ENCODE measurements at places on chromosomes 16 and 17.

- peak; percentile 91 for ATAC-seq
Measured at GRCh38 chr16:58000706-58001676, at the start of gene USB1. USB1 (plus strand) TSS chr16:58001407; CDS start chr16:58001484, 77 bp downstream.

- ATAC-seq: no peak
Measured at GRCh38 chr17:10025976-10026901, 121.2 kb upstream of the RCVRN start.

- no peak for ATAC-seq
Measured at GRCh38 chr17:67491009-67491680, 114.1 kb downstream of the PITPNC1 start.

GRCh38 chr16:28218109-28218508 lies 6.3 kb upstream of the XPO6 start:
- peak; percentile 94 for ATAC-seq

GRCh38 chr17:6047966-6048365 lies 22.2 kb upstream of the WSCD1 start:
- no peak for ATAC-seq

GRCh38 chr17:1447052-1447451 lies 9.0 kb downstream of the CRK start:
- ATAC-seq: no peak

DNA sequence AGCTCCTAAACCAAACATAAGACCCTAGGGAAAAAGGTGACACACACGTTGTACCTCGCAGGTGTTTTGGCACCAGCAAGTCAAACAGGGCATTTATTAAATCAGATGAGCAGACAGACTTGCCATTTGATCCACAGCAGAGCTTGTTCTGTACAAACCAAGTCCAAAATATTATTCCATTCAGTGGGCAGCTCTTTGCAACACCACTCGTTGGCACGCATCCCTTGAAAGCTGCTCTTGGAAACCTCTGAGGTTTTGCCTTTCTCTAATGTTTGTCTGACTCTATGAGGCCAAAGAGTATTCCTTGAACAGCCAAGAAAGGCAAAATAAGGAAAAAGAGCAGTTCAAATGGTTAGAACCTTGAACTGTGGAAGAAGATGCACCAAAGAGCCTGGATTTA lies 12.7 kb downstream of the TMEM100 start:
- ATAC-seq: no peak

- ATAC-seq: no peak
Measured at GRCh38 chr17:58060596-58061191, 22.5 kb upstream of the DYNLL2 start.

- ATAC-seq: no peak
Measured at GRCh38 chr17:44102849-44103622, 20.4 kb downstream of the HDAC5 start.

DNA sequence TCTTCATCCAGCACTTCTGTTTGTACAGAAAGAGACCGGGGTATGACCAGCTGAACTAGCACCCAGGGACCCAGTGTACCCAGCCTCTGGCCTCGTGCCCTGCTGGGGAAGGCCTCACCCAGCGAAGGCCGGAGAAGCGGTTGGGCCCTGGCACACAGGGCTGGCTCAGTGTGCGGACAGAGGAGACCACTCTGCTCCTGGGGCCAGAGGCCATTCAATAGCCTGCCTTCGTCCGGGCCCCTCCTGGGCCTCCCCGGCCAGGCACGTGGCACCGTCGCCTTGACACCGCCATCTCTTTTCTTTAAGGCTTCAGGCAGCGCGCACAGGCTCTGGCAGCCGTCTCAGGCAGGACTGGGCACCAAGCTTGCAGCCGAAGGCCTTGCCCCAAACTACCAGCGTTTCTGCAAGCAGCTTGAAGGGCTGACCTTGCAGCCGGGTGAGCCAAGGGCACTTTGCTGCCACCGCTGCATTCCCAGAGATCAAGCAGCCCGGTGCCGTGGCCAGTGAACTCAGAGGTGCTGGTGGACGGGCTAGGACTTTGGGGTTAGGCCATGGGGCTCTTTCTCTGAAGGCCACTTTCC lies 8.0 kb downstream of the TAX1BP3 start:
- no peak for ATAC-seq

DNA sequence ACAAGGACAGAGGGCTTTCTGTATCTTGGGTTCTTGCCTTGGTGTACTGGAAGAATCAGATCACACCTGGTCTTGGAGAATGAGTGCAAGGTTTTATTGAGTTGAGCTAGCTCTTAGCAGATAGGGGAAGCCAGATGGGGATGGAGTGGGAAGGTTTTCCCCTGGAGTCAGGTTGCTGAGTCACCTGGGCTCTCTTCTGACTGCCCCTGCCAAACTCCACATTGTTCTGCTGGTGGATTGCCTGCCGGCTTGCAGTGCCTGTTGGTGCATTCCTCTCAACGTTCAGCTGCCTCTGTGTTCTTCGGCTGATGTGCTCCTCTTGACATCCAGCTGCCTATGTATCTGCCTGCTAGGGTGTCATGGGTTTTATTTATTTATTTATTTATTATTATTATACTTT lies 1431.1 kb downstream of the CDH8 start:
- no peak for ATAC-seq
